Natural killer cell (primary cell): ENCODE measurements at places on chromosomes 16 and 17. TPM values are rescaled to one million over a fixed set of nuclear protein-coding genes. Genes with fewer than 3 reads are reported as not detected.

Gene GPR142
- not detected for total RNA-seq

DNA sequence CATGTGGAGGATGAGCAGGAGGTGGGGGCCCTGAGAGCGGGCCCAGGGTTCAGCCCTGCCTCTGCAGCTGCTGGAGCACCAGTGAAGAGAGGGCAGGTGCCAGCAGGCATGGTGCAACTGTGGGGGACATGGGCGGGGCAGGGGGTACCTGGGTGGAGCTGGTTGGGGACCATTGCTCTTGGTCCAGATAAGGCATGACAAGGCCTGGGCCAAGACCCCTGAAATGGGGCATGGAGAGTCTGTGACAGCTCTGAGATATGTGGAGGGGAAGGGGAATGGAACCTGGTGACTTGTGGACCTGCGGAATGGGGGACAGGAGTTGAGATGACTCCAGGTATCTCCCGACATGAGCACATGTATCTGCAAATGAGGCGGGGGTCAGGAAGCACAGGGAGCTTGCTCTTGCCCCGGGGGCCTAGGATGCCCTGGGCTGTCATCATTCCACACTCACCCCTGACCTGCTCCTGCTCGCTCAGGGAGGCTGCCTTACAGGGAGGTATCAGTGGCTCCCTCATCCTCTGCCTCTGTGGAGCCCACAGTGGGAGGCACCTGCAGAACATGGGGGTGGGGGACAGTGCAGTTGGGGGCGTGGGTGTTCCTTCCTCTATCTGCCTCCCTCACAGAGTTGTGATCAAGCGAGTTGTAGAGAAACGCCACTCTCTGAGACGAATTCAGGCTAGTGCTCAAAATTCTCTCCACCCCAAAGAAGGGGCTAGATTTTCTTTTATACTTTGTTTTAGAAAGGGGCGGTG lies 40.2 kb downstream of the TMEM235 start:
- H3K4me1 ChIP-seq, result no peaks in the 10 kb centered on the region
- no peak for DNase-seq
- H3K4me3 ChIP-seq, result no peak overlapping the region

GRCh38 chr17:909642-910323 lies 69.8 kb downstream of the NXN start:
- H3K27me3 ChIP-seq, result no peaks in the 10 kb centered on the region
- H3K4me1 ChIP-seq, result no peaks in the 10 kb centered on the region
- H3K36me3 ChIP-seq, result no peaks in the 10 kb centered on the region
- H3K27ac ChIP-seq, result no peak overlapping the region
- no peak overlapping the region for H3K4me3 ChIP-seq

DNA sequence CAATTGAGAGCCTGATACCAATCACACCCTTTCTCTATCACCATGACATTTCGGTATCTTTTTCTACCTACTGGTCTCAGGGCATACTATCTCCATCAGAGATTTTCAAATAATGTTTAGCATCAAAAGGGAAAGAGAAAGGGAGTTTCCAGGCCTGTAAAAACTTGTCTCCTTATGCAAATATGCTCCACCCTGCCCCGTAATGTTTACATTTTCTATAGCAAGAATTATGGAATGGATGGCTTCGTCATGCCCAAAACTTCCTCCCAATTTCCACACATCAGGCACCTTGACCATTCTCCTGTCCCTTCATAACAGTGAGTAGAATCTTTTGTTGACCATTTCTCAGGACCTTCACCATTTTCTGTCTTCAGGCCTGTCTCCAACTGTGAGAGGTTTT lies 30.9 kb upstream of the HLF start:
- H3K4me3 ChIP-seq, result no peak overlapping the region
- H3K4me1 ChIP-seq, result peaks cover 9% of the 10 kb centered on the region
- H3K27ac ChIP-seq, result no peak overlapping the region
- no peak for DNase-seq
- H3K36me3 ChIP-seq, result no peaks in the 10 kb centered on the region
- no peaks in the 10 kb centered on the region for H3K27me3 ChIP-seq

Gene TERB1
- total RNA-seq, result 0.66 TPM

Gene CDRT15
- not detected for total RNA-seq

Gene OTOP3
- total RNA-seq, result not detected

DNA sequence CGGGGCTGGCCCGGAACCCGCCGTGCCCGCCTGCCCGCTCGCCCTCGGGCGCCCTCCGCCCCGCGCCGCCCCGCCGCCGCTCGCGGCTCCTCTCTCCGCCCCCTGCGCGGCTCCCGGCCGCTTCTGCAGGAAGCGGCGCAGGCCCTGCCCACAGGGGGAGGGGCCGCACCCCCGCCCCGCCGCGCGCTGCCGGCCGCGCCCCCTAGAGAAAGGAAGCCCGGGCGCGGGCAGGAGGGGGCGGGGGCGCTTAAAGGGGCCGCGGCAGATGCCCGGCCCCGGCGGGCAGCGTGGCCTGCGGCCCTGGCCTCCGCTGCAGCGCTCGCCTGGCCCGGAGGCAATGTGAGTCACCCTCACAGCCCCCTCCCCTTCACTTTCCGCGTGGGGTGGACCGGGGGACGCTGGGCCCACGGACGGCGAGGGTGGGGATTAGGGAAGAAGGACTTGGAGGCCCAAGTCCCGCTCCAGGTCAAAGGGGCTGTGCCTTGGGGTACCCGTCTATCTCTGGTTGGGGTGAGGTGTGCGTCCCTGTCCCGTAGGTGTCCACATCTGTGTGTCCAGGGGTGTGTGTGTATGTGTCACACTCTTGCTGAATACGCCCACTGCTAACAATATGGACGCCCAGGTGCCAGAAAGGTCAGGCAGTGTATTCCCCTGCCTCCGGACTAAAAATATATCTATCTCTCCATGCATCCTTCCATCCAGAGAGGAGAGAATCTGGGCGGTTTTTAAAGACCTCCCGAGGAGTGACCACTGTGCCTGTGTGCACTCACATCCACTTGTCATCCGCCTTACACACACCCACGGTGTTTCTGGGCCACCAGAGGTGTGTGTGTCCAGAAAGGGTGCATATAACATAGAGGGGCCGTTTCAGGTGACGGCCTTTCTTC lies at the start of gene GIT1:
Gene GIT1, minus strand, starts transcription at position 125 of the 887 bp plus-strand sequence. CDS start 270 bp downstream, outside the sequence.
- peaks cover 3% of the 10 kb centered on the region for H3K27me3 ChIP-seq
- peak; percentile 86 for DNase-seq
- peak within 1 kb of the TSS; percentile 70 for H3K4me3 ChIP-seq
- peak within 1 kb of the TSS; percentile 66 for H3K27ac ChIP-seq
- H3K36me3 ChIP-seq, result no peaks in the 10 kb centered on the region

DNA sequence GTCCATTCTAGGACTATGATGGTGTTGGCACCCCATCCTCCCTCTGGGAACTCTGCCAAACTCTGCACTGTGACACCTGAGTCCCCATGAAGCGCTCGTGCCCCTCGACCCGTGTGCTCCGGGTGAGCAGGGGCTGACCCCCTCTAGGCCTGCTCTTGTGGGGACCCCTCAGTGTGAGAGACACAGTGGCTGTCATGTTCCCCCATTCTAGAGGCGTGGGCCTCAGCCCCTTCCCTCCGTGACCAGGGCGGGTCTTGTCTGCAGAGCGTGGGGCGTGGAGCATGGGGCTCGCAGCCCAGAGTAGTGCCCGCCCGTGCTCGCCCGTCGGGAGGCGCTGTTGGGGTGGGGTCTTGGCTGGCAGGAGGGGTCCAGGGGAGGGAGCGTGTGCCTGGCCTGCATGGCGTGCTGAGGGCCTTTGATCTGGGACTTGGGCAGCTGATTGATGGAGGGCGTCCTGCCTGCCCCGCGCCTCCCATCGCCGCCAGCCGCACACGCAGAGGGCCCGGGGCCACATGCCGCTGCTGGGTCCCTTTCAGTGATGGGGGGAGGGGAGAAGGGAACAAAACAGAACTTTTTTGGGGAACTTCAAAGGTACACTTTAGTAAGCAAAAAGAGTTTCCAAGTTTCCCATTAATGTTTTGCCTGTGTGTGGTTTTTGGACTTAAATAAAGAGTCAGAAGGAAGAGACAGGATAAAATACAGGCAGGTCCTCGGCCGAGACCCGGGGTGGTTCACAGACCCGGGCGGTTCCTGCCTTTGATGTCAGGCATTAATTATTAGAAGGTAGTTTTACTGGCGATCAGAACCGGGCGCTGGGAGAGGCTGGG lies 22.5 kb downstream of the CENPX start:
- no peak overlapping the region for H3K4me3 ChIP-seq
- no peak for DNase-seq
- no peaks in the 10 kb centered on the region for H3K27me3 ChIP-seq
- H3K4me1 ChIP-seq, result no peaks in the 10 kb centered on the region
- peaks cover 3% of the 10 kb centered on the region for H3K36me3 ChIP-seq
- H3K27ac ChIP-seq, result no peak overlapping the region

- no peaks in the 10 kb centered on the region for H3K27me3 ChIP-seq
- H3K36me3 ChIP-seq, result peaks cover 12% of the 10 kb centered on the region
- peak within 1 kb of the TSS; percentile 69 for H3K4me3 ChIP-seq
- H3K4me1 ChIP-seq, result peaks cover 49% of the 10 kb centered on the region
Observed at GRCh38 chr16:30096105-30096861, at the start of gene YPEL3. YPEL3 (minus strand) TSS chr16:30096213; CDS start chr16:30095482, 731 bp downstream.

DNA sequence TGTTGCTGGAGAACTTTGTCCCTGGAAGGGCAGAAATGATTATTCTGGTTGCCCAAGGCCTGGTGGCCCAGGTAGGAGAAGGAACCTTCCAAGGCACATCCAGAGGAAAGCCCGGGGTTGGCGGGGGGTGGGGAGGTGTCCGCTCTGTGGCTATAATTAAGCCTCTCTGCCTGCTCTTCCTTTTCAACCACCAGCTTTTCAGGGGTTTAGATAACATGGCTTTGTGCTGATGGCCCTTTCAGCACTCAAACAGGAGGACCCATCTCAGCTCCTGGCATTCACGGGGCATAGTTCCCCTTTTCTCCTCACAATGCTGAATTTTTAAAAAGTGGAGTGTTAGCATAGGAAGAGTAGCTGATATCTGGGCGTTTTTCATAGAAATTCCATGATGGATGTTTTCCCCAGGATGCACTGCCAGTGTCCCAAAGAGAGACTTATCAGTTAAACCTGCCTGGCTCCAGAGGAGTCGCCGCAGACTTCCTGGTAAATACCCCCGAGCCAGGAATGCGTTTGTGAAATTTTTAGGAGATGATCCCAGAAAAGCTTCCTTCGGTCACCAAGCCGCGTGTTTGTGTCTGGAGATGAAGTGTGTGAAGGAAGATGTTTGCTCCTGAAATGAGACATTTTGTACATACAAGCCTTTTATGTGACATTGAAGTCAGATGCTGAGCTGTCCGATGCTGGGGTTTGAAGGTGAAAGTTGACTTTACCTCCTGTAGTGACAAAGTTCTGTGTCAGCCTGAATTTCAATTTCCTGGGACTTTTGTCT lies 188.5 kb downstream of the MSI2 start:
- peaks cover 35% of the 10 kb centered on the region for H3K4me1 ChIP-seq
- DNase-seq, result no peak
- no peaks in the 10 kb centered on the region for H3K36me3 ChIP-seq
- no peak overlapping the region for H3K27ac ChIP-seq
